H1 (cell line): ENCODE measurements at places on chromosomes 3 and 15. TPM values are rescaled to one million over a fixed set of nuclear protein-coding genes. Genes with fewer than 3 reads are reported as not detected.
A peak's percentile ranks its signal among the peaks of the same experiment; 100 is the strongest.

The AGBL1 gene
- total RNA-seq = not detected in 2 replicates

DNA sequence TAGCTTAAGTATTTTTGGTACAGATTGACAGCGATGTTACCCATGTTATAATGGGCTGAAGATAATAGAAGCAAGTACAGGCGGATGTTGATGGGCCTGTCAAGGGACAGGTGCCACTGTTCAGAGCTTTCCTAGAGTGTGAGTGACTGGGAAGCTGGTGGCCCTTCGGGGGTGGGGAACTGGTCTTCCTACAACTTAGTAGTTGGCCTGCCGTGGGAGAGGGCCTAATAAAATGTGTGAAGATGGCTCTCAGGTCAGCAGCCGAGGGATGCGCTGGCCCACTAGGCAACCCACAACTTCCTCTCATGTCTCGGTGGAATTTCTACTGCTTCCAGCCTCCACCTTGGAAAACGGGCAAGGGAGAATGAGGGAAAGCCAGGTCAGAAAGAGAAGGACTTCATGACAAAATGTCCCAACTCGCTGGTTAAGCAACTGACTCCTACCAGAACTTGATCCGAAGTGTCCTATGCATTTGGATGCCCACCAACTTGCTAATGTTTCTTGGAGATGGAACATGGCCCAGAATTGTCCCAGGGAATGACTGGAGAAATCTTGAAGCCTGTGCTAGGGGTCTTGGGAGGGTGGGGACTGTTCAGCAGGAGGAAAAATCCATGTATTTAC, 1.4 kb downstream of the GYG1 start:
- peak overlapping the region; percentile 56; the same call in 1 of the 2 replicates for H3K4me3 ChIP-seq
- no peak for DNase-seq
- no peaks in the 10 kb centered on the region for H3K4me1 ChIP-seq
- peaks cover 5% of the 10 kb centered on the region for H3K36me3 ChIP-seq
- H3K27me3 ChIP-seq = peaks cover 8% of the 10 kb centered on the region

The ANKRD63 gene
- total RNA-seq = 0.26 TPM in 1 of 2 replicates, not detected in the other

DNA sequence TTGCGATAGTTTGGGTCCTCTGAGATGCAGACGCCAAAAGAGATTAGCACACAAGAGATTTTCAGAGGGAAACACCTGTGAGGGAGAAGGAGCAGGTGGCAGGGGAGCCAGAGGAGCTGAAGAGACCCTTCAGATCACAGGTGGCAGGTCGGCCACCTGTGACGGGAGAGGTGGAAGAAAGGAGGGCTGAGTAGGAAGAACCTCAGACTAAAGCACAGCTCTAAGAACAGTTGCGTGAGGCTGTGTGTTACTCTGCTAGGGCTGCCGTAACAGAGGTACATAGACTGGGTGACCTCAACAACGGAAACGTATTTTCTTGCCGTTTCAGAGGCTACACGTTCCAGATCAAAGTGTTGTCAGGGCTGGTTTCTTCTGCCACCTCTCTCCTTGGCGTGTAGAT, 38.5 kb downstream of the C2CD4A start:
- no peaks in the 10 kb centered on the region for H3K36me3 ChIP-seq
- no peaks in the 10 kb centered on the region for H3K4me1 ChIP-seq

DNA sequence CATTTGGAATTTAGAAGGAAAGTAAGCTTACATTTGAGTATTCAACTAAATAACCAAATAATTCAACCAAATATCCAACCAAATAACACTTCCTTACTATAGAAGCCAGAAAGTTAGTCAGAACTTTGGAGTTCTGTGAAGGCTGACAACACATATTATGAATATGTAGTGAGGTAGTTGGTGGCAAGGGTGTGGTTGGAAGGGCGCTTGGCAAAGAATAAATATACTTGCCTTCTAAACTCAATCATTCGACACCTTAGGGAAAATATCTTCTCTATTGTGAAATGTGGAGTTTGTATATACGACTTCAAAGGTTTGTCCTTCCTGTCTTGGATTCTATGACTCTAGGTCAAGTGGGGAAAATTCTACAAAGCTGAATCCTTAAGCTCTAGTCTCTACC, 111.7 kb upstream of the OSTN start:
- no peaks in the 10 kb centered on the region for H3K36me3 ChIP-seq
- H3K4me3 ChIP-seq = no peak overlapping the region
- DNase-seq = no peak
- H3K4me1 ChIP-seq = no peaks in the 10 kb centered on the region

- H3K27me3 ChIP-seq = no peaks in the 10 kb centered on the region
- no peak overlapping the region for H3K27ac ChIP-seq
- H3K4me1 ChIP-seq = no peaks in the 10 kb centered on the region
- DNase-seq = no peak
- H3K36me3 ChIP-seq = no peaks in the 10 kb centered on the region
Measured at GRCh38 chr3:178895178-178895789, 176.3 kb downstream of the ZMAT3 start.

The CYP1A2 gene
- total RNA-seq = not detected in 2 replicates

GRCh38 chr3:141103503-141103902, 52.4 kb downstream of the SPSB4 start:
- no peak overlapping the region for H3K4me3 ChIP-seq
- DNase-seq = no peak
- H3K4me1 ChIP-seq = no peaks in the 10 kb centered on the region; the same call in 1 of the 2 replicates
- no peaks in the 10 kb centered on the region for H3K27me3 ChIP-seq
- no peaks in the 10 kb centered on the region for H3K36me3 ChIP-seq

The ROPN1 gene
- total RNA-seq = 0.44 TPM in 1 of 2 replicates, not detected in the other

- no peaks in the 10 kb centered on the region for H3K4me1 ChIP-seq
- no peak for DNase-seq
- H3K4me3 ChIP-seq = no peak overlapping the region
- no peaks in the 10 kb centered on the region for H3K36me3 ChIP-seq
- H3K27me3 ChIP-seq = no peaks in the 10 kb centered on the region
Measured at GRCh38 chr15:78364233-78364632, 24.1 kb downstream of the CRABP1 start.

The IGF2BP2 gene
- 114 and 121 TPM in 2 replicates for total RNA-seq

- no peaks in the 10 kb centered on the region for H3K27me3 ChIP-seq
- no peak overlapping the region for H3K4me3 ChIP-seq
- DNase-seq = no peak
- H3K27ac ChIP-seq = no peak overlapping the region
Measured at GRCh38 chr3:20060974-20061685, 20.9 kb downstream of the KAT2B start.

- H3K27ac ChIP-seq = no peak overlapping the region
- H3K4me1 ChIP-seq = no peaks in the 10 kb centered on the region
- no peaks in the 10 kb centered on the region for H3K27me3 ChIP-seq
- no peak overlapping the region for H3K4me3 ChIP-seq
Measured at GRCh38 chr15:43151688-43152087, 18.3 kb downstream of the TMEM62 start.
